ENCODE measurements at places on chromosomes 16 and 17.

DNA sequence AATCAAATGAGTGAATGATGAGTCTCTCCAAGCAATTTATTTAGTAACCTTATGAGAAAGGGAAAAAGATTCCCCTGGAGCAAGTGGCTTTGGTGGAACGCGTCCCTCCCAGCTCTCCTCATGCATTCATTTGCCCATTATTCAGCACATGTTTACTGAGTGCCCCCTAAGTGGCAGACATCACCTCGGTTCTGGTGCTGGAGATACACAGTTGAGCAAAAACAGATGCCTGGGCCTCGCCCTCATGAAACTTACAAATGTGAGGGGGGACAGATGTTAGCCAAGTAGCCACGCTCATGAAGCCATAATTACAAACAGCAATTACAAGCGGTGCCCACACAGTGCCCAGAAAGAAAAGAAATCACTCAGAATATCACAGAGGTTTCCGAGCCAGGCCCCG, 45.1 kb upstream of the CIBAR2 start:
- DNase-seq: no peak

- DNase-seq: peak; percentile 31
Measured at GRCh38 chr17:50198026-50198669, 3.3 kb downstream of the COL1A1 start.

- DNase-seq: no peak
Measured at GRCh38 chr17:4719684-4720221, 9.3 kb downstream of the ARRB2 start.

DNA sequence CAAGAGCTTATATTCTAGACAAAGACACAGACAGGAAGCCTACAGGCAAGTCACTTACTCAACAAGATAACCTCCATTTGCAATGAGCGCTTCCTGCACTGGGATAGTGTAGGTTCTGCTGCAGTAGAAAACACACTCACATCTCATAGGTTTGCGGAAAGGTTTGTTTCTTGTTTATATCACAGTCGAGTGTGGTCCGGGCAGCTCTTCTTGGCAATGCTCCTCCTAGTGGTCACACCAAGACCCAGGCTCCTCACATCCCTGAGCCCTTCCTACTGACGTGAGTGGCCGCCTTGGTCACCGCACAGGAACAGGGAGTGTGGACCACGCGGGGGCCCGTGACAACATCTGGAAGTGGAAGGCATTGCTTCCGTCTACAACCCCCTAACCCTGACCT, 48.0 kb upstream of the RBFOX3 start:
- DNase-seq: no peak

DNA sequence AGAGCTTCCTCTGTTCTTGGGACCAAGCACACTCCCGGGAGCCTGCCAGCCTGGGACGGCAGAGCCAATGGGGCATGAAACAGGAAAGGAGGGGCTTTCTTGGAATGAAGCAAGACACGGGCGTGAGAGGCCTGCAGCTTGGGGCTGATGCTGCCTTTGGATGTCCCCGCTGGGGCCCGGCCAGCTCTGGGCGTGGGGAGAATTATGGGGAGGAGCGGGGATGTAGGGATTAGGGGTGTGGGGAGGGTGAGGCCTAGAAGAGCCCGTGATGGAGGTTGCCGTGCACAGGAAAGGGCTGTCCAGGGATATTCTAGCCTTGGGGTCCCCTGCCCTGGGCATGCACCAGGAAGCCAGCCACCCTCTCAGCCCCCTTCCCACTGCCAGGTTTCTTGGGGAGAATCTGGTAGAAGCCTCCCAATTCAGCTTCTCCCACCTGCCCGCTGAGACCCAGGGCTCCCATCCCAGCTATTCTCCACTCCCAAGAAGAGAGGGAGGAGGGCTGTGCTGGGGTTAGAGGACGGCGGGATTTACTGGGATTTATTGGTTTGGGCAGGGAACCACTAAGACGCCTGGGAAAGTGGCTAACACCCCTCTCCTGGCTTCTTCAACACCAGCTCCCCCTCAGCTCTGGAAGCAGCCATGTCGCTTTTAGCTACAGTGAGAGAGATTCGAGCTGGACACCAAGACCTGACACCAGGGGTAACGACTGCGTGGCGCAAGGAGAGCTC, 20.0 kb upstream of the NXPH3 start:
- no peak for DNase-seq

- no peak for DNase-seq
Measured at GRCh38 chr17:5786510-5786875, 202.2 kb upstream of the NLRP1 start.
